ENCODE measurements at places on chromosomes 1 and 21.

GRCh38 chr21:42918291-42918690 is 7.1 kb downstream of the ERVH48-1 start:
- DNase-seq, result no peak

DNA sequence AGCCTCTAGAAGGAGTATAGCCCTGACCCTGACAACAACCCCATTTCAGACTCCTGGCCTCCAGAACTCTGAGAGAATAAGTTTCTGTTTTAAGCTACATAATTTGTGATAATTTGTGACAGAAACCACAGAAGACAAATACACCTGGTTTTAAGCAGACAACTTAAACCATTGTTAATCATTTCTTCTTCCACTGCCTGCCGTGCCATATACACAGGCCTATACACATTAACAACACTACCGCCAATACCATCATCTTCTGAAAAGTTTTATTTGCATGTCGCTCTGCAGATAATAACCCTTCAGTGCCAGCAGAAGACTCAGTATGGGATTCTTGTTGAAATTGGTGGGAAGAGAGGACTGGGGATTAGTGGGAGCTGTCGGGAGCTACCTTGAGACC is 39.9 kb upstream of the KRTAP19-8 start:
- DNase-seq, result no peak

- DNase-seq, result peak; percentile 31
These were observed 27.4 kb upstream of the CTPS1 start for GRCh38 chr1:40951943-40952743.

- peak; percentile 28 for DNase-seq
These were observed 177.7 kb downstream of the KIF26B start for GRCh38 chr1:245332513-245332912.

GRCh38 chr1:182166750-182167149 is 105.2 kb upstream of the ZNF648 start:
- no peak for DNase-seq

DNA sequence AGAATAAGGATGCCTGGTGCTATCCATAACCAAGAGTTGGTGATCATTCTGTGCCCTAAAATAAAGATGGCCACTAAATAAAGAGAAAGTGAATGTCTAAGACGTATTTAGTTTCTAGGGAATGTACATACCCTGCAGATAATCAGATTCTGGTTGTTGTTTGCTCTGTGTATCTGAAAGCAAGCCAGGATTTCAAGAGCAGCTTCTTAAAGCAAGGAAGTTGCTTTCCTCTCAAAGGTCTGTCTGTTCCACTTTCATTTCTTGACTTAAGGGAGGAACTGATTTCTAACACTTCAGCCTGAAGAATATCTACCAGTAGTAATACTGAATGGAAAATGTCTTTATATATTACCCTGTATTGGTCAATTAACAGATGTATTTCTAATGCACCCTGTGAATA is 88.8 kb downstream of the KIF1B start:
- no peak for DNase-seq

DNA sequence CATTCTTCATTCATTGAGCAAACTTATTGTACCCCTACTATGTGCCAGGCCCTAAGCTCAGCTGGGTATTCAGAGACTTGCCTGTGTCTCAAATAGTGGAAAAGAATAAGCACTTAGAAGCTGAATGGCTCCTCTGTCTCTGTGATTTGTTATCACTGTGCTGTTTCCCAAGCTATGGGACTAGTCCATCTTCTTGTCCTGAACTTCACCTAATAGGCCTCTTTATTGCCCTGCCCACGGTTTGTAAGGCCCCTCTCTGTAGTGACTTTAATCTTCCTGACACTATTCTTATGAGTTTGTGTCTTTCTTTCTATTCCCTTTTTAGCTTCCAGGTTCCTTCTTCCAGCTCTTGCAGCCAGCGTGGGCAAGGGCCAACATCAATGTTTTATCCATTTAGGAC is 85.4 kb upstream of the LPGAT1 start:
- DNase-seq, result no peak

DNA sequence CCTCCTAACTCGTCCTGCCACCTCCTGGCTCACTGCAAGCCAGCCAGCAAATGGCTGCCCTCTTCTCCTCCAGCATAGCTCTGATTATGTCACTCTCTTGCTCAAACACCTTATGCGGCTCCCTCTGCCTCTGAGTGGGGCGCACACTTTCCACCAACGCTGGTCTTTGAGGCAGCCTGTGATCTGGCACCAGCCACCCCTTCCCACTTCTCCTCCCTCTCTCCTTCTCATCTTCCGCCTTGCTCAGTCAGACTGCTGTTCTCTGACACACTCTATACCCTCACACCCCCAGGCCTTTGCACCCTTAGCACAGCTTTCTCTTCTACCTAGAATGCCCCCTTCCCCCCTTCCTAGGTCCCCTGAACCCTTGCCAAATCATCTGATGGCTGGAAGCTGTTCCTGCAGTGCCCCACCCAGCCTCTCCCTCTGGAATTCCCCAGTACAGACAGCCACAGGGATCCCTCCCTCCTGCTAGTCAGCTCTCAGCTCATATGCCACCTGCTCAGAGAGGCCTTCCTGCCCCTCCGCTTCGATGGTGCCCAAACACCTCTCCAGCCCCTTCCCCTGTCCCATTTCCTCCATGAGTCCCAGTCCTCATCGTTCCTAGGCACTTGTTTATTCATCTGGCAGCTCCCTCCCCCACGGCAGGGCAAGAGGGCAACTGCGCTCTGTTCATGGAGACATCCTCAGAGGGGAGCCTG is 21.7 kb upstream of the PEF1 start:
- DNase-seq, result no peak

DNA sequence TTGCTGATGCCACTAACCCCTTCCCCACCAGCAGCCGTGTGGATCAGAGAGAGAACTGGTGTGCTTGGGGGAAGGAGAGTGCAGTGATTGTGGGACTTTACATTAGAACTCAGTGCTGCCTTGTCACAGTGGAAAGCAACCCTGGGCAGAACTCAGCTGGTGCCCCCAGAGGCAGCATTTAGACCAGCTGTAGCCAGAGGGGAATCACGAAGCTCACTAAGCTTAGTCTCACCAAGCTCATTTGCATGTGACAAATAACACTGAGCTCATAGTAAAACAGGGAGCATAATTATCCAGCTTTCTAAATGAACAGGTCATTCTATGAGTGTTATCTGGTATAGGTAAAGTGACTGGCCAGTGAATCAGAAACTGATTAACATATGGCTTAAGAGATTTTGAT is 9.8 kb upstream of the SMAP2 start:
- DNase-seq, result no peak
